ENCODE measurements at places on chromosomes 2 and 18.
A peak's percentile ranks its signal among the peaks of the same experiment; 100 is the strongest.

DNA sequence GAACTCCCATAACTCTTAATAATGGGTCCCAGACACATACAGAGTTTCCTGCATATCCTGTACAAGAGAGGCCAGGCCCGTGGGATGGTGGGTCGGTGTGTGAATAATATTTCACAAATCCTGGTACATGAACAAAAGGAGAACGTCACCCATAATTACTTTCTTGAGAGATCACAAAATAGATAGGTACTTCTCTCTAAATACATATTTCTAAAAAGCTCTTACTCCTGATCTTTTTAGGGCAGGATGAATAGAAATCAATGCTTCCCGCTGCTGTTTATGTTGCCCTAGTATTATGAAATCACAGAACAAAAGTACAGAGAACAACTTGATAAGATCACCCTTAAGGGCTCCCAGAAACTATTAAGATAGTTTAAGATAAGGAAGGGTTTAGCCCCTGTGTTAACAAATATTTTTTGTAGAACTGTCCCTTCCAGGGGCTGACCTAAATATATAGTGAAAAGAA lies 5.4 kb downstream of the IRS1 start:
- DNase-seq: no peak

GRCh38 chr18:75108579-75109318 lies 100.2 kb downstream of the PTGR3 start:
- no peak for DNase-seq

DNA sequence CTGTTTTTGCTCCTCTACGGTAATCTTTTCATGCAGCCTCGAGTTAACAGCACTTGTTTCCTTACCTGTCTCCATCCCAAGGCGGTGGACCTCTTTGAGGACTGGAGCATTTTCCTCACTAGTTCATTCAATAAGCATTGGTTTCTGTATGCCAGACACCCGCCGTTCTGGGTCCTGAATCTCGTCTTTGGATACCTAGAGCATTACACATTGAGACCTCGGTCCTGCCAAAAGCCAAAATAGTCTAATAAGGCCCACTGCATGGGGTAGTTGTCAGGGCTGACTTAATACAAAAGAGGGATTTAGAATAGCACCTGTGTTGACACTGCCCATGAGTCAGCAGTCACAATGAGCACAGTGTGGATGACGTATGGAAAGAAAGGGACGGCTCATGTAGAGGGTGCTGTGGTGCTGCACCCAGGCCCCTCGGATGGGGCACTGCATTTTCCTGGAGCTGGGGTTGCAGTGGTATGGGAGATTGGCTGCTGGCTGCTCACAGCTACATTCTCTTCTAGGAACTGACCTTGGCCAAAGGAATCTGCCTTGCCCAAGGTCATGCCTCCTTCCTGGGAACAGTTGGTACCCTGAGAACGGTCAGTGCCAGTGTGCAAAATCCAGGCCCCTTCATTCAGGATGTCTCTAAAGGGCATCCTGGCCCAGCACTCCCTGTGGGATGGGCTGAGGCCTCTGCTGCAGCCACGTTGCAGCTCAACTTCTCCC lies 126.9 kb upstream of the NCK2 start:
- DNase-seq: peak; percentile 94

GRCh38 chr2:19762959-19763605 lies 138.7 kb downstream of the TTC32 start:
- DNase-seq: no peak

- DNase-seq: no peak
Measured at GRCh38 chr2:112994648-112995047, 10.6 kb upstream of the IL36A start.

DNA sequence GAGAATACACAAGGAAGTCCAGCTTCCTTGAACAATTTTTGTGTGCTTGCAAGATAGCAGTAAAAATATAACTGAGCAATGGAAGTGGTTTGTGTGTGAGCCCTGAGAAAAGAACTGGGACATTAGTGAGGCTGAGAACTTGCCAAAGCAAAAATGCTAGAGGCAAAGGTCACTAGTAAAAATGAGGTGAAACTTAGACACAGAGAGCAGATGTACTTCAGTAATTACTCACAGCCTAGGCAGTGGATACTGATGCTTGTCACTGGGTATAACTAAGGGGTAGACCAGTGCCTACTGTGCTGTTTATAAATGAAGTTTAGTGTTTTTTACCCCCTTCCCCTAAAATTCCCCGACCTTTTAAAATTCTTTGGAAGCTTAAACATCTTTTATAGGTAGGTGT lies 450.1 kb downstream of the LPIN1 start:
- DNase-seq: no peak

- no peak for DNase-seq
Measured at GRCh38 chr2:75243219-75243618, 43.9 kb upstream of the TACR1 start.

DNA sequence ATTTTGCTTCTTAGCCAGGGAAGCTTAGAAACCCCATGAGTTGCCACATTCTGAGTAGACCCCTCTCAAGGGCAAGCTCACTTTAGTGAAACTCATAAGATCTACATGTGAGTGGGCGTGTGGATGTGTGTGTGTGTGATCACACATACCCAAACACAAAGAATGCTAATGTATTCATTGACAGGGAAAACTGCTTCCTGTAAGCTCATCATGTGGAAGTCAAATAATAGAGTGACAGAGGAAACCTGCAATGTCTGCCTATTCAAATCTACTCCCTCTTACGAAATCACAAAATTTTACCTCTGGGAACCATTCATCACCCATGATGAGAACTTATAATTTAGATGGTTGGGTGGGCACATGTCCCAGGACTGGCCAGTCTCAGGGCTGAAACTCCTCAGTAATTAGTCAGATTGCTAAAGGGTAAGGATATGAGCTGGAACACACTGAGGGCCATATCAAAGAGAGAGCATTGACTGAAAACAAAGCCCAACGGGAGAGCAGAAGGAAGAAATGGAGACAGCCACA lies 94.5 kb upstream of the CCDC150 start:
- DNase-seq: no peak

Data from NCI-H345 (cell line).